ENCODE measurements at places on chromosomes 4 and X. TPM values are rescaled to one million over a fixed set of nuclear protein-coding genes. Genes with fewer than 3 reads are reported as not detected.

MAGEA8 gene
- not detected for total RNA-seq

SHISA3 gene
- total RNA-seq, result not detected

AKAP17A gene
- total RNA-seq, result 22.5 TPM

GAGE12E gene
- total RNA-seq, result not detected

PPP4R3C gene
- total RNA-seq, result not detected

GASK1B gene
- total RNA-seq, result 0.99 TPM

PAGE2 gene
- not detected for total RNA-seq

NSUN7 gene
- 1.3 TPM for total RNA-seq

Measured in foreskin keratinocyte (primary cell).